GM13977 (cell line): ENCODE measurements at places on chromosomes 4 and X.

GRCh38 chrX:84064814-84065213 lies 123.2 kb downstream of the RPS6KA6 start:
- no peak for DNase-seq

DNA sequence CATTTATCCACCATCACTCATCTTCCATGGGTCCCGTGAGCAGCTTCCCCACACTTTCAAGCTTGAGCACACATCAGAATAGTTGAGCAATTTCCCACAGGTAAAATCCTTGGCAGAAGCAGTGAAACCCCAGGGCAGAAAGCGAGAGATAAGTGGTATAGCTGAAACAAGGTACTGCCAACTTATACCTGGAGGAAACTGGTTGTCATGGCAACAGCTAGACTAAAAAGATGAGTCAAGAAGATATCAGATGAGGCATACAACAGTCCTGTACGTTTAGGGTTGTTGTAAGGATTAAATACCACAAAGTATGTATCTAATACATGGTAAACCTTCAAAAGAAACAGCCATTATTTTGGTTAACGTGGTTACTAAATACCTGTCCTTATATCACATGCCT lies 66.9 kb upstream of the PHOX2B start:
- no peak for DNase-seq

- DNase-seq, result no peak
Observed at GRCh38 chrX:72368796-72369195, 63.1 kb upstream of the CITED1 start.

DNA sequence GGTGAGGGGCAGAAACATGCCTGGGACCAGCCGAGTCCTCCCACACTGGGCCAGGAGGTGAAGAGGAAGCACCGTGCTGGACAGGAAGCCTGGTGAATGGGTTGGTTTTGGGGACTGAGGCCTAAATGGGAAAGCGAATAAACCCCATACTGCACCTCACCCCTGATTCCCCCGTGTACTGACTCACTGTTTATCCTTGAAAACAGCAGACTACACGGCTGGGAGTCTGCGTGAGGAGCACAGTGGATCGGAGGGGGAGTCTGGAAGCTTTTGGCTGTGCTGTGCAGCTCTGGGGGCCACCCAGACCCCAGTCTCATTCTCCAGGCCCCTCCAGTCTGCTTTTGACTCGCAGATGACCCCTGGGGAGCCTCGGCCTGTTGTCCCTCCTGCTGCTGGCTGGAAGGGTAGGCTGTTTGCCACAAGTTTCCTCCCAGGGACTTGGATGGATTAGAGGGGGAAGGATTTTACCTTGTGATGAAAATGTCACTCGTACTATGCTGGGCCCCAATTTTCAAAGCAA lies 90.0 kb downstream of the PSAPL1 start:
- DNase-seq, result no peak

DNA sequence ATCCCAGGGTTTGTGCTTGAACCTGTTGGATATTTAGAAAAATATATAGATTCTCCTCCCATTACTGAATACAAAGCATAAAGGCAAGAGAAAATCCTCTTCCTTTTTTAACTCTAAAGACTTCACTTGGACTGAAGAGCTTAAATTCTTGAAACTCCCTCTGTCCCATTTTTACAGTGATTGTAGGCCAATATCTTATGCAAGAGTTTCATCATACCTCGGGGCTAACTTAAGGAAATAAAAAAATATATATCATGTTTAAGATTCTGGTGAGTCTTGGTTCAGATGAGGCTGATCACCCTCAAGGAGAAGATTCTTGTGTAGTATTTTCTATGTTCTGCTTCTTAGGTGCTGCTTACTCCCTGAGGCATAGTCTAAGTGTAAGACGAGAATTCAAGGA lies 1449.6 kb downstream of the C4orf33 start:
- DNase-seq, result no peak

GRCh38 chrX:133415276-133416105 lies at the start of gene GPC4:
Gene GPC4, minus strand, starts transcription at chrX:133415489. Its CDS starts 524 bp downstream, at chrX:133414965.
- peak; percentile 36 for DNase-seq

DNA sequence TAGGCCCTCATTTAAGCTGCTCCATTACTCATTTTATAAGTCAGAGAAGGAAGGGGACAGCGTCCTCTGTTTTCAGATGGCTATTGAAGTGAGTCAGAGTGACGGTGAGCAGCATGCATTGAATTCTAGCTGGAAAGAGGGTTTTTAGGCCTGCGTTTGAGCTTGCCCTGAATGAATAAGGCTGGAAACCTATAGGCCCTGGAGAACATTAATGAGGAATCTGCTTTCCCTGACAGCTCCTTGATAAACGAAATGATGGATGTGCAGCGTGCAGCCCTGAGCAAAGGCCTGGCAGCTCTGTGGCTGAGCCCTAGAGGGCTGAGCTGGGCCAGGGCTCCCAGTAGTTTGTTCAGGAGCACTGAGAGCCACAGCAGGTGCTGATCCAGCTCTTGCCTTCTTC lies 33.4 kb downstream of the TBL1X start:
- DNase-seq, result no peak

GRCh38 chrX:117919755-117920154 lies 196.9 kb downstream of the KLHL13 start:
- no peak for DNase-seq

- no peak for DNase-seq
Observed at GRCh38 chr4:55184600-55185523, 59.5 kb upstream of the KDR start.

DNA sequence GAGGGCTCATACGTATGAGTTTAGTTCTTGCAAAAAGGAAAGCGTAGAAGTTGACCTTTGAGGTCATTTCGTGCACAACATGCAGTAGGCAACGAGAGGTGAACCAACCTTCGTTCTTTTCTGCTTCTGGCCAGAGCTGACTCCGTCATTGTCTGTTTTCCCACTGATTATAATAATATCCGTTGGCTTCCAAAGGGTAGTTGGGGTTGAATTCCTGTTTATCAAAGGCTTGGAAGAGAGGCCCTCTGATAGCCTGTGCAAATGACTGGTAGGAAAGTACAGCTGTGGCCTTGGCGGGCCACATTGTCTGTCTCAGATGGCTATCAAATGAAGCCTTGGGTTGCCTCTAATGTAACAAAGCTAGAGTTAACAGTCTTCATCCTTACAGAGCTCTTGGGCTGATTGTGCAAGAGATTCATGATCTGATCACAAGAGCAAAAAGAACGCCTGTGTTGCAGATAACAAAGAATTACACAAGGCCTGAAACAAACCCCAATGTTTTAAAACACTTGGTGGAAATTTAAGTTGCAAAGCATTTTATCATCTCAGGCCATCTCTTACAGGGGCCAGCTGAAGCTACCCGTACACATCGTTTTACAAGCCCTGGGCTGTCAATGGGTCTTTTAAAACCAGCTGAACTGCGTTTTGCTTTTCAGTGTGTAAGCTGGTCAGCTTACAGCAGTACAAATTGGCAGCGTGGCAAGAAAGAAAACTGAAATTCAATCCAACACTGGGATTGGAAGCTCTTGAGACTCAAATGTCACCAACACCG lies 46.1 kb upstream of the FAM9C start:
- no peak for DNase-seq

DNA sequence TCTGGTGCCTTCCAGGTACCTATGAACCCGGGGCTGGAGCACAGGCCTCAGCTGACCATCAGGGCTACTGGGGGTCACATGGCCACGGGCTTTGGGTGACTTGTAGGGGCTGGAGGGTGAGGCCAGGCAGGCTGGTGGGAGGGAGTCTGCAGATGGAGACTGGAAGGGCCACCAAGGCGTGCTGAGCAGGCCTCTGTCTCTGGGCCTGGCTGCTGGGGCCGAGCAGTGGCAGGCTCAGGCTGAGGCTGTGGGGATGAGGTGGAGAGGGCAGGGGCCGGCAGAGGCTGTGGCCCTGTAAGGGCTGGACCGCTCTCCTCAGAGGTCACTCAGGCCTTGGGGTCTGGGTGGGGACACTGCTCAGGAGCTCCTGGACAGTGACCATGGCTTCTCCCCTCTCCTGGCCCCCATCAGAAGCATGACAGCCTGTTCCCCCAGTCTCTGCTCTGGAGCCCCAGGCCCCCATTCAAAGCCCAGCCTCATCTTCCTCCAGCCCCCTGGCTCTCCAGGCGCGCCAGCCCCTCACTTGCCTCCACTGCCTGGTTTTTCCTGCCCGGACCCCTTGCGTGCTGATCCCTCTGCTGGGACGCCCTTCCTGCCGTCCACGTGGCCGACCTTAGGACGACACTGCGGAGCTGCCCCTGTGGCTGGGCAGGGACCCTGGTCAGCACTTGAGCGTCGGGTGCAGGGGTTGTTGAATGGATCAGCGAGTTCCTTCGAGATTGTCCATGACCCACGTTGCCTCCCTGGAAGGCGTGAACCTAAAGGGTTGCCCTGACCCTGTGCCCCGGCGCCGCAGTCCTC lies 11.1 kb upstream of the NAT8L start:
- no peak for DNase-seq

GRCh38 chrX:108439961-108440696 lies 491 bp downstream of the COL4A5 start:
- no peak for DNase-seq

GRCh38 chrX:41621222-41621723 lies 67.5 kb upstream of the GPR34 start:
- DNase-seq, result no peak

DNA sequence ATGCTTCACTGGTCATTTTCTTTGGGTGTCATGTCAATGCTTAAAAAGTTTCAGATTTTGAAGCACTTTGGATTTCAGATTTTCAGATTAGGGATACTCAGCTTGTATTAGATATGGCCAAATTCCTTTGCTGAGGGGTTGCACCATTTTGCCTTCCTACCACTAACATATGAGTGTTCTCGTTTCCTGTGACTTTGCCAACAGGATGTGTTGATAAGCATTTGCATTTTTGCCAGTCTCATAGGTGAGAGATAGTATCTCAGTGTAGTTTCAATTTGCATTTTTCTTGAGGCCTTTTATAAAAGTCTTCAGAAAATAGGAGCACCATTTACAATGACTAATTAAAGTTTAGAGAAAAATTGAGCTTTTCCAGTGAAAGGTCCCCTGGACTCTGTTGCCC lies 71.6 kb upstream of the CLCN4 start:
- DNase-seq, result no peak

- no peak for DNase-seq
Observed at GRCh38 chr4:105510245-105510644, 36.4 kb upstream of the PPA2 start.

- DNase-seq, result no peak
Observed at GRCh38 chr4:8700531-8700930, 108.0 kb downstream of the CPZ start.
